MV-4-11 (cell line): ENCODE measurements at places on chromosomes 2 and 18.

GRCh38 chr2:158726911-158727592 lies 68.1 kb upstream of the DAPL1 start:
- DNase-seq: no peak

DNA sequence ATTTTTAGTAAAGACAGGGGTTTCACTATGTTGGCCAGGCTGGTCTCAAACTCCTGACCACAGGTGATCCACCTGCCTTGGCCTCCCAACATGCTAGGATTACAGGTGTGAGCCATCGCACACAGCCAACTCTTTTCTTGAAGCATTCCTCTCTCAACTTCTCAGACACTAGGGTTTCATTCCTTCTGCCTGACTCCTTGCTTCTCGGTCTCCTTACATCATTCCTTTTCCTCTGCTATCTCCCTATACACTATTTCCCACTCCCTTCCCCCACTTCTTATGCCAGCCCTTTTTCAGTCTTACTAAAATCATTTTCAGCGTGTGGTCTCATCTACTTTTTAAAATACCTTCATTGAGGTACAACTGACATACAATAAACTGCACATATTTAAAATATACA lies 6.1 kb downstream of the SOS1 start:
- no peak for DNase-seq

DNA sequence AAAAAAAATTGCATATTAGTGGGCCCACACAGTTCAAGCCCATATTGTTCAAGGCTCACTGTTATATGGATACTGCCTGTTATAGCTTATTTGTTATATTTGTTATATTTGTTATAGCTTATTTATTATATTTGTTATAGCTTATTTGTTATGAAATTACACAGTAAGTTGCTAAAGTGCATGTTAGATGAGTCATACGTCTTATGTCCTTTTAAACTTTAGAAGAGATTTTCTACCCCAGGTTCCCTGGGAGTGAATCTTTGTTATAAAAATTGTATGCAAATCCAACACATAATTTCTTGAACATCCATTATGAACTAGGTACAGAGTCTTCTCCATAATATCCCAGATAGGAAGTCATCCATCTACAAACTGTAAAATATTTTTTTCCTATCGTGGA lies 22.1 kb downstream of the HTR2B start:
- DNase-seq: no peak

DNA sequence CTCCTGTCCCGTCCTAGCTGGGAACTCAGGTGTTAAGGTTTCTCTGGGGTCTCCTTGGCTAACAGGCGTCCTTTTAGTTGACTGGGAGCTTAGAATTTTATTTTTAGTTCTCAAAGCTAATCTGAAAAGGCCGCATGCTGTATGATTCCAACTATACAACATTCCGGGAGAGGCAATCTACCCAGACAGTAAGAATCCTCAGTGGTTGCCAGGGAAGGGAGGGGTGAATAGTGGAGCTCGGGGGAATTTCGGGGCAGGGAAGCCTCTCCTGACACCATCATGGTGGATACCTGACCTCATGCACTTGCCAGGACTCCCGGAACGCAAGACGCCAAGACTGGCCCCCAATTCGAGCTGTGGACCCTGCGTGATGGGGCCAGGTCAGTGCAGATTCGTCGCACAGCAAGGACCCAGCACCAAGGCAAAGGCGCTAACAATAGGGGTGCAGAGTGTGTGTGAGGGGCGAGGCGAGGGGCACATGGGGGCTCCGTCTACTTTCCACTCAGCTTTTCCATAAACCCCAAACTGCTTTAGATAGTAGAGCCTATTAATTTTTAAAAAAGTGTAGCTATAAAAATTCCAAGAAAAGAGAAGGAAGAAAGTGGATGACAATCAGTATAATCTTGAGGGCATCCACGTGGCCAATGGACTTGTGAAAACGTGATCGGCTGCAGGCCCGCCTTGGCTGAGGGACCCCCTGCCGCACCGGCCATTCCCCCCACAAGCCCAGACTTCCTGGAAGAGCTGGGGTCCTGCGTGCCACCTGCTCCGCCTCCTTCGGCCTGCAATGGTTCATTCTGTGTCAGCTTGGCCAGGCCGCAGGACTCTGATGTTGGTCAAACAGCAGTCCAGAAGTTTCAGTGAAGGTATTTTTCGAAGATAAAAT lies 17.3 kb downstream of the PDCD1 start:
- DNase-seq: no peak

- DNase-seq: peak; percentile 7
Observed at GRCh38 chr2:15040429-15041084, 408.0 kb downstream of the LRATD1 start.

- no peak for DNase-seq
Observed at GRCh38 chr2:184875212-184875611, 276.9 kb downstream of the ZNF804A start.

DNA sequence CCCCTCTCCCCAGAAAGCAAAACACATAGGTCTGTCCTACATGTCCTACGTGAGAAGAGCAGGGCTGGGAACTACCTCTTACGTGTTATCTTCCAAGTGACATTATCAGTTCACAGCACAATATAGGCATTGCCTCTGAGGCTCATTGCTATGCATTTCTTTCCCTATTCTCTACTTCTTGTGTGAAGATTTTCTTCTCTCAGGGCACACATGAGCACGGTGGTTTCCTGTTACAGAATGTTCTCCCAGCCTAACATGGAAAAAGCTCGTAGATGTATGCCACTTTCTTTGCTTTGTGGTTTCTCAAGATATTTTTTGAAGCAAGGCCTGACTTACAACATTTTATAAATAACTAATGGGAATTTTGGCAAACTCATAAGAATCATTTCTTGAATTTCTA lies 19.4 kb upstream of the DSC3 start:
- DNase-seq: no peak

- DNase-seq: peak; percentile 61
Observed at GRCh38 chr2:207734264-207734635, 22.8 kb downstream of the CCNYL1 start.

DNA sequence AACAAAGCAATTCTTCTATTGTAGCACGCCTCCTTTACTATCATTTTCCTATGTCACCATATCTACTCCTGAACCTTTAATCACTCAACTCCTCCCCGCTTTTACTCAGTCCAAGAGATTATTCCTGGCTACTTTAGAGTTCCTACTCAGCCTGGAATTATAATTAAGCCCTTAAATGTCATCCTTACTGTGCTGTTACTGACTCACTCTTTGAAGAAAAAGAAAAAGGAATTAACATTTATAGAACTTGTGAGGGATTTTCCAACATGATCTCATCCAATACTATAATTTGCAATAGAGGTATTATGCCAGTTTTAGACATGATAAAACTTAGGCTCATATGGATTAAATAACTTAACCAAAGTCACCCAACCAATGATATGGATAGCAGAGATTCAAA lies 61.7 kb downstream of the CCDC88A start:
- no peak for DNase-seq

DNA sequence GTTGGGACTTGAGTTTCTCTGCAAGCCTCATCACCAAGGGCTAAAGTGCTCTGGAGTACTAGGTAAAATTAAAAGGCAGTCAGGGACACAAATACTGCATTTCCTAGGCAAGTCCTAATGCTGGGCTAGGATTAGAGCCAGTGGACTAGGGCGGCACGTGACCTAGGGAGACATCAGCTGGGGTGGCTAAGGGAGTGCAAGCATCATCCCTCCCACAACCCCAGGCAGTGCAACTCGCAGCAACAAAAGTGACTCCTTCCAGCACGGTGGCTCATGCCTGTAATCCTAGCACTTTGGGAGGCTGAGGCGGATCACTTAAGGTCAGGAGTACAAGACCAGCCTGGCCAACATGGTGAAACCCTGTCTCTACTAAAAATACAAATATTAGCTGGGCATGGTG lies 30.7 kb upstream of the UPP2 start:
- no peak for DNase-seq

DNA sequence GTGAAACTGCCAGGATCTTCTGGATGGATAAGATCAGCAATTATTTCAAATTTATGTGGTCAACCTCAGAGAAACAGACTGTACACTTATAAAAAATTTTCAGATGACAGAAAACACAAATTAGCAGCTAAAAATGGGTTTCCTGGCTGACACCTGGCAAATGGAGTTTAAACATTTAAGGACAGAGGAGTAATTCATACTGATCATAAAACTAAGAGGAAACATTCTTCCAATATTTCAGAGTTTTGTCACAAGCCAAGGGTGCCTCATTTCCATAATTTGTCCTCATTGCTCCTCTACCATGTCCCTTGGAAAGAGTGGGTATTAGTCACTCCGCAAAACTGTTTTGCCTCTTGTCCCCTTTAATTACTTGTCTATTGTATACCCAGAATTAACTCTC lies 70.2 kb downstream of the TMEFF2 start:
- DNase-seq: no peak

DNA sequence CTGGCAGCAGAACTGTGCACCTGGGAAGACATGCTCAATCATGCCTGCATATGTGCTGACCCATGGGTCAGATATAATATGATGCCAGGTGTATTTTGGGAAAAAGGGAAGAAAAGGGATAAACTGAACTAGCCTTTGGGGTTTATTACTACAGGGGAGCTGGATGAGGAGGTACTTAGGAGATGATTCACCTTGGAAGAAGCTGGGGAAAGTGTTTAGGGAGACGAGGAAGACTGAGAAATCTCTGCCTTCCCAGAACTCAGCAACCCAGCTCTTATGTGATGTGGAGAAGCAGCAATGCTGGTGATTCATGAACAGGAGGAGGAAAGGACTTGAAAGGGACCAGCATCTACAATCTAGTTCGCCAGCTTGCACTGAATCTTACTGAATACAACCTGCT lies 110.2 kb downstream of the BARD1 start:
- DNase-seq: no peak

- DNase-seq: no peak
Observed at GRCh38 chr18:75928706-75929105, 501.2 kb upstream of the SMIM21 start.

- no peak for DNase-seq
Observed at GRCh38 chr2:183630964-183631363, 506.7 kb downstream of the NUP35 start.

- no peak for DNase-seq
Observed at GRCh38 chr2:73134471-73134870, 21.7 kb upstream of the RAB11FIP5 start.

- no peak for DNase-seq
Observed at GRCh38 chr18:59229191-59229590, 9.2 kb downstream of the GRP start.

DNA sequence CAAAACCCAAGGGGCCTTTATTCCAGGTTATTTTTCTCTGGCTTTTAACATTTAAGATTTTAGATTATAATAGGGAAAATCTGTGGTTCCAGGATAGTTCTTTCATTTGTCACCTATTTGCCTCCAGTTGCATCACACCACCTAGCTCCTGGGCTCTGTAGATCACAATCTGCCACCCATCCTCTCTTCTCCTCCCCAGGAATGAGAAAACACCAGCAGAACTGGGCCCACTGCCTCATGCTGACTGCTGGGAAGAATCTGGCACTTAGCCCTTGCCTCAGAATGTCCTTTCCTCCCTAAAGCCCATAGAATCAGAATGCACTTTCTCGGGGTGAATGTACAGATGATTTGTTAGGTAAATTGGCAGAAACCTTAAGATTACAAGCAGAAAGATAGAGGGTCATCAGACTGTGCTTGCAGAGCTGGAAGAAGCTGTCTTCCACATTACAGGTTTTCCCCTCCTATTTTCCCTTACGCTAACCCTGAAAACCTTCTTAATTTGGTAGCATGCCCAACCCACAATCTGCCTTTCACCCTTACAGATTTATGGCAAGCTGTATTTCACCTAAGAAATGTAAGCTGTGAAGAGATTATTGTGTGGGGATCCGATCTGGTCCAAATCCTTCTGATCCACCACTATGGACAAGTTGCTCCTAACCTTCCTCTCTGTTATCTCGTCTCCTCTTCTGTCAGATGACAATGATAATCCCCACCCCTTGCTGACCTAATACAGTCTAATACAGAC lies 72.6 kb downstream of the LRRC30 start:
- DNase-seq: no peak

DNA sequence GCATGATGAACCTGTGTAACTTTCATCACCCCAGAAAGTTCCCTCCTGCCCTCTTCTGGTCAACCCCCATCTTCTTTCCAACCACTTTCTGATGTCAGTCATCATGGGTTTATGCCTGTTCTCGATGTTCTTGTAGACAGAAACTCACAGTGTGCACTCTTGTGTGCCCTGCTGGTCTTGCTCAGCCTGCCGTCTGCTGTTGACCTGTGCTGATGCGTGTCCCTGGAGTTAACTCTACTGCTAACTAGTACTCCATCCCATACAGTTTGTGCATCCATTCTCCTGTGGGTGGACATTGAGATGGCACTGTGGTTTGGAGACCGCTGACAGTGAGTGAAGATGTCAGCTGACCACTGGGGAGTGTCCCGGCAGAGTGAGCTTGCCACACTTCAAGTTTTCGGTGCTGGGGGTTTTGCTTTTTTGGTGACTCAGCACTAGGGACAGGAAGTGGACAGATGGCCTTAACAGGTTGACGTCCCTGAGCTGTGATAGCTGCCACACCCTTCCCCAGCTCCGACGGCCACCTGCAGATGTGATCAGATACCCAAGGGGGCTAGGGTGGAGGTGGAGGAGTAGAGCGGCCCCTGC lies 14.8 kb downstream of the KLHL29 start:
- peak; percentile 58 for DNase-seq

DNA sequence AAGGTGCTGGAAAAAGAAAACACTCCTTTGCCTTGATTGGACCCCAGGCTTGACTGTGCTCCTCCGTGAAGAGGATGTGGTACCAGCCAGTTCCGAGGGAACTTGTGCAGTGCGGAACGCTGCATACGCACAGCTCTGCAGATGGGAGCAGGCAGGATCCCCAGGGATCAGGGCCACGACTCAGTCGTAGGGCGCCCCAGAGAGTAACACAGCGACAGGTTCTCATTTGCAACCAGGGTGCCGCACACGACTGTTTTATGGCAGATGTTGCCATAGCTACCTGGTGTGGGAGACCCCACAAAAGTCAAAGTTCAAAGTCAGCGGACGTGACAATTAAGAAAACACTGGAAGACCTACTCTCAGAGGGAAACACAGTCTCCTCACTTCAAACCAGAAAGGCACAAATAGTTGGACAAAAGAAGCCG lies 779 bp downstream of the MALL start:
- DNase-seq: no peak

DNA sequence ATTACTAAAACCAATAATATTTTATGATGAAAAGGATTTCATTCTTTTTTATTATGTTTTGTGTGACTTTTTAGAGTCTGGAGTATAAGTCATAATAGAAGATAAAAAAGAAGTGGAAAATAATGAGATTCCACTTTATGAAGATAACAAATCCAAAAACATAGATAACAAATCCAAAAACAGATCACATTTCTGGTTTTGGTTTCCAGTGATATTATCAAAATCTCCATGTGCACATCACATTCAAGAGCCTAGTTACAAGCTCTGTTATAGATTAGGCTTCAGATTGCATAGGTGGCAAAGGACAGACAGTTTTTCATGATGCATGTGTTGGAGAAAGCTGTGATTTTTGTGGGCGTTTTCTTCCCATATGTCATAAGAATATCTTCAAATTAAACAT lies 648.2 kb downstream of the STK39 start:
- DNase-seq: no peak

DNA sequence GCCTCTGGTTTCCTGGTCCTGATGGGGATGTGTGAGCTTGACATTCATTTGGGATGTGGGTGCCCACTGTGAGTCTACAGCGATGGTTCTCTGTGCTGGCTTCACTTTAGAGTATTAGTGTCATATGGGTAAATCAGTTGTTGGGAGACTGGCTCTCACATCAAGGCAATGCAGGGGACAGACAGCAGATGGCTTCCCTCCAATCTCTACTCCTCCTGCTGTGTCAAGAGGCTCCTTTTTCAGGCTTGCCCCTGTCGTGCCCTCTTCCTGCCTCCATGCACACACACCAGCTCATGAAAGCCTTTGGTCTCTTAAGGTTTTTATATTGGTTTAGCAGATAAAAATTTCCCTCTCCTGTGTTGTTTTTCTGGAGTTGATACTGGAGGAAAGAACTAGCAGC lies 315.6 kb downstream of the RDH14 start:
- DNase-seq: no peak
